NCI-H187 (cell line): ENCODE measurements at places on chromosomes 6 and 20.

DNA sequence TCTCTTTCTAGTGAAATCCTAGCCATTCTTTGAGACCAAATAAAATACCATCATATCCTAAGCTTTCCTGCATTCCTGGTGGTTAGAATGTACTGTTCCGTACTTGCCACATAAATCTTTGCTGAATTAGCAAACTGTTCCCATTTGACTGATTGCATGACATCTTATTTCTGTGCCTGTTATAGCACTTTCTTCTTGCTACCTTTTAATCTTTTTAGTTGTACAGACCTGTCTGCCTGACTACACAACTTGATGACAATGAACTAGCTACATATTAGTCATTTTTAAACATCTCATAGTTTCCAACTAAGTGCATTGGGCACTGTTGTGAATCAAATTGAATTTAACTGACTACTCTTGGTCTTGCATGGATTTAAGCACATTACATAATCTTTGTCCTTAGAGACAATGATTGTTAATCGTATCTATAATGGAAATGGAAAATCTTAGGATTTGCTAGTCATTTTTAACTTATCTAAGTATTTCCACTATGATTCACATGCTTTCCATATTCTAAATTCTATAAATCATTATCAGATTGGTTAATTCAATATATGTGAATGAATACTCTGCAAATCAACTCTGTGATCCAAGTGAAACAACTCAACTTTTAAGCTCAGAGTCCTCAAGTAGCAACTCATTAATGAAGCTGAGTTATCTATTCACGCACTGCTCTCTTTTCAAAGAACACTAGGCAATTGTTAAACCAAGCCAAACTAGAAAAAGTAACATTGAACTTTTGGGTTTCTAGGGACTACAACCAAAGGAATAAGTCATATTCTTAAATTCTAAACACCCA is 109.0 kb downstream of the TNFRSF21 start:
- DNase-seq = no peak

- DNase-seq = no peak
Observed at GRCh38 chr6:2855061-2855519, 13.4 kb upstream of the SERPINB1 start.

- no peak for DNase-seq
Observed at GRCh38 chr20:36872852-36873251, 3.1 kb upstream of the TLDC2 start.

GRCh38 chr6:45647341-45648261 is 269.9 kb upstream of the SUPT3H start:
- DNase-seq = no peak

- no peak for DNase-seq
Observed at GRCh38 chr20:40980106-40980827, 48.4 kb upstream of the TOP1 start.

GRCh38 chr6:84973606-84974005 is 209.2 kb upstream of the TBX18 start:
- no peak for DNase-seq

- DNase-seq = no peak
Observed at GRCh38 chr6:4169028-4169789, 33.8 kb upstream of the ECI2 start.

GRCh38 chr6:25490018-25490801 is 161.8 kb upstream of the SCGN start:
- DNase-seq = peak; percentile 62

GRCh38 chr6:132490478-132491204 is 22.3 kb downstream of the STX7 start:
- DNase-seq = no peak

GRCh38 chr6:164085091-164086075 is 670.9 kb downstream of the QKI start:
- DNase-seq = no peak

DNA sequence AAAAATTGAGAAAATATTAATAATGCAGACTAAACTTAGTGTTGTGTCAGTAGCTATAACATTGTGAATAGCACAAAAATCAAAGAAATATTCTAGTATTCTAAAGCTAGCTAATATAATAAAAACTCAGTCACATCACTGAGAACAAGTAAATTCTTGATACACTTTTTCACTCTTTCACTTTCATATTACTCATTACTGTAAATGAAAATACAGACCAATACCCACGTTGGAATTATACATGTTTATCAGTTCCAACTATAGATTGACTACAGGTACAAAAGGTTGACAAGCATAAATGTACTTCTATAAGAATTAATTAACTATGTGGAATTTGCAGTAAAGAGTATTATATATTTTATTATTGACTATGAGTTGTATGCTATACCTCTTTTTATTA is 1043.4 kb upstream of the FLRT3 start:
- DNase-seq = no peak

DNA sequence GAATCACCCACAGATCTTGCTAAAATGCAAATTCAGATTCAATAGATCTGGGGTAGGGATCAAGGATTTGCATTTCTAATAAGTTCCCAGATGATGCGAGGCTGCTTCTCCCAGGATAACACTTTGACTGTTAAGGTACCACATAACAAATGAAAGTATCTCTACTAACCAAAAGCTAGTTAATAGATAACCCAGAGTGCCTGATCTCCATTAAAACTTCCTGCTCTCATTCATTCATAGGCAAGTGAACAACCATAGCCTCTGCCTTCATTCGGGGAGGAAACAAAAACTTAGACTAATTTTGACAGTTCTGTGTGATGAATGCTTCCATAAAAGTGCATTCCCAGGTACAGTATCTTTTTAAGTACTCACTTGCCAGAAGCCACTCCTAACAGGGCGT is 265.6 kb upstream of the BTBD3 start:
- no peak for DNase-seq

DNA sequence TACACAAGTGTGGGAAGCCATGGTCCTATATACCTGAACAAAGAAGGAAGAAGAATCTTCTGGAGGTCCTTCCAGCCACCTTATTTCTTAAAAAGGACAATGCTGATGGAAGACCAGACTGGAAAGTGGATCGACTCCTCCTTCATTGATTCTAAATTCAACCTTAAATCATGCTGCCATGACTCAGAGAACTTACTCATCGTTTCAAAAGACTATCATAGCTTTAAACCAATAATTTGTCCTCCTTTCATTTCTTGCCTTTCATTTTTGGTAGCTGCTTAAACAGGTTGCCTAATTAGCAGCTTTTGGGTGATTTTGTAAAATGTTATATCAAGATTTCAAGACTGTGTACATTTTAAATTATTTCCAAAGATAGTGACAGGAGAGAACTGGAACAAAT is 60.8 kb downstream of the RTN4IP1 start:
- DNase-seq = no peak

GRCh38 chr20:62523473-62524203 is 47.8 kb upstream of the GATA5 start:
- no peak for DNase-seq

DNA sequence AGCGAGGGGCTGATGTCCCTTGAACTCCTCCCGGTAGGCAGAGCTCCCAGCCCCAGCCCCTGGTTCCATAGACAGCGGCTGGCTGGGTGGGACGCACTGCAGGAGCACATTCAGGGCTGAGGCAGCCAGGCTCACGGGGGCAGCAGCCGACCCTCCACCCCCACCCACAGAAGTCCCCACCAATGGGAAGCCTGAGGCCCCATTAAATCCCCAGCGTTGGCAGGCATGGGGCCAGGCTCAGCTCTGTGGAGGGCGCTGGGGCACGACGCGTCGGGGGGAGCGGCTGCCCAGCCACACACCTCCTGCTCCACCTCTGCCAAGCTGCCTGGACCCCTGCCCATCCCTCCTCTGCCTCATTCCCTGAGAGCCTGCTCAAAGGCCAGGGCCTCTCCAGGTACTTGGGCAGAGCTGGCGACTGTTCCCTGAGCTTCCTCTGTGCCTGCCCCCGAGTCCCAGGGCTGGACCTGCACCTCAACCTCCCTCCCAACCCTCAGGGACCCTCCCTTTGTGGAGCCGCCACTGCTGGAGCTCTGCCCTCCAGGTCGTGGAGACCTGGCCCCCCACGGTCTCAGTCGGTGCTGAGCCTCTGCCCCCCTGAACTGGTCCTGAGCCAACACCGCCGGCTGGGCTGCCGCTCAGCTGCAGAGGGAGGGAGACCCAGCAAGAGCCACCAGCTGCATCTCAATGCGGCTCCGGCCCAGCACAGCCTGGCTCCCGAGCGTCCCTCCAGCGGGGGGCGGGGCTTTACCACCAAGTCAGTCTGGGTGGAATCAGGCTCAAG is 9.1 kb downstream of the CHRNA4 start:
- DNase-seq = no peak

DNA sequence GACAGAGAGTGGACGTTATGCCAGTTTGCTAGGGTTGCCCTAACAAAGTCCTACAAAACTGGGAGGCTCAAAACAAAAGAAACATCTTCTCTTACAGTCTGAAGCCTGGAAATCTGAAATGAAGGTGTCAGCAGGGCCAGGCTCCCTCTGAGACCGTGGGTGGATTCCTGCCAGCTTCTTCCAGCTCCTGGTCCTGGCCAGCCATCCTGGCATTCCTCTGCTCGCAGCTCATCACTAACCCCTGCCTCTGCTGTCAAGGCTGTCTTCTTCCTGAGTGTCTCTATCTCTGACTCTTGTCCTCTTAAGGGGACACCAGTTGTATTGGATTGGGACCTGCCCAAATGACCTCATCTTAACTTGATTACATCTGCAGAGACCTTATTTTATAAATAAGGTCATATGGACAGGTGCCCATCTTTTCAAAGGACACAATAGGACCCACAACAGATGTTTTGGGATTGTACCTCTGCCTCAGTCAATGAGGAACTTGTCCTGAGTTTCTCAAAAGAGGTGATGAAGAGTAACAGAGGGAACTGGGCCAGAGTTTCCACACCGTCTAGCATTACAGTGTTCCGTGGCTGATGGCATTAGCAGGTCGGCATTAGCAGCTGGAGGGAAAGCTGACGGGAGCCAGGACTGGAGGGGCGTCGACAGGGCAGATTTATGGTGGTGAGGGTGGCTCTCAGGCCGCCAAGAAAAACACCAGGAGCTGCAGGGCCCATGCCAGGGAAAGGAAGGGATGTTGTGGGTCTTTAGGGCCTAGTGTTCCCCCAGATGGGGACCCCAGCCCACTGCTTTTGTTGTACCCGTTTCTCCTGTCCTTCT is 157.3 kb downstream of the TBXT start:
- DNase-seq = no peak

DNA sequence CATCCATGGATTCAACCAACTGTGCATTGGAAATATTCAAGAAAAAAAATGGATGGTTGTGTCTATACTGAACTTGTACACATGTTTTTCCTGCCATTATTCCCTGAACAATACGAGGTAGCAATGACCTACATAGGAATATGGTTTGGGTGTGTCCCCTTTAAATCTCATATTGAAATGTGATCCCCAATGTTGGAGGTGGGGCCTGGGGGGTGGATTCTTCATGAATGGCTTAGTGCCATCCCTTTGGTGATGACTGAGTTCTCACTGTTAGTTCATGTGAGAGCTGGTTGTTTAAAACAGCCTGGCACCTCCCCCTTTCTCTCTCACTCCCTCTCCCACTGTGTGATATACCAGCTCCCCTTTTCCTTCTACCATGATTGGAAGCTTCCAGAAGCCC is 139.8 kb upstream of the BACH2 start:
- DNase-seq = no peak

GRCh38 chr6:63802606-63803206 is 167.1 kb downstream of the PHF3 start:
- DNase-seq = no peak

- no peak for DNase-seq
Observed at GRCh38 chr20:34242879-34243278, 1.7 kb downstream of the ASIP start.

- DNase-seq = no peak
Observed at GRCh38 chr20:5474646-5475550, 158.1 kb upstream of the PROKR2 start.

GRCh38 chr6:16633961-16634360 is 127.3 kb downstream of the ATXN1 start:
- no peak for DNase-seq

DNA sequence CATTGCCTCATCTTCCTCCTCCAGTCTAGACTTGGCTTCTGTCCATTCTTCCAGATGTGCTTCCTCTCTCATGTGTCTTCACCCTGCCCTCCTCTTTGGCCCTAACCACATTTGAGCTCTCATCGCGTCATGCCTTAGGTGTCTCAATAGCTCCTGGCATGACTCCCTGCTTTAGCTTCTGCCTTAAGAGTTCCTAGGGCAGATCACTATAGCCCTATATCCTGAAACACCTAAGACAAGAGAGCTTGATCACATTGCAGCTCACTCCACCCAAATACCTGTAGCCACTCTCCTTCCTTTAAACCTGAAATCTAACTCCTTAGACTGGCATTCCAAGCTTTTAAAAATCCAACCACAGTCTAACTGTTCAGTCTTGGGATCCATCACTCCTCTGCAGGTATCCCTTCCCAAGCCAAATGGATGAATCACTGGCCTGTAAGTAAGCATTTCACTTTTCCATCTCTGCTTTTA is 69.0 kb upstream of the STXBP5 start:
- DNase-seq = no peak

GRCh38 chr6:37516920-37517405 is 17.3 kb upstream of the CCDC167 start:
- DNase-seq = no peak

DNA sequence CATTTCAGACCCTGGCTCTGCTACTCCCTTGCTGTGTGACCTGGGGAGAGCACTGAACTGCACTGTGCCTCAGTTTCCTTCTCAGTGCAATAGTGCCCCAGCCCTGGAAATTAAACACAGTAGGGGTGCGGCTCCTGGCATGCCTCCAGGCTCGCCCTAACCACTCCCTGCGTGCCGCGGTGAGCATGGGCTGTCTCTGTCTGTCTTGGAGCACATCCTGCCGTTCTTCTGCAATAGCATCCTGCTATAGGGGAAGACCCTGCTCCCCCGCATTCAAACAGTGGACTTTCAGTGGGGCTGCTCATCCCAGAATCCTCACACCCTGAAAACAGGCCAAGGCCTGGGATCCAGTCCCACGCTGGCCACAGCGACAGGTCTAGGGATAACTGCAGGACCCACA is 129.5 kb downstream of the FOXC1 start:
- DNase-seq = no peak

GRCh38 chr20:14113416-14113815 is 118.1 kb downstream of the MACROD2 start:
- no peak for DNase-seq

DNA sequence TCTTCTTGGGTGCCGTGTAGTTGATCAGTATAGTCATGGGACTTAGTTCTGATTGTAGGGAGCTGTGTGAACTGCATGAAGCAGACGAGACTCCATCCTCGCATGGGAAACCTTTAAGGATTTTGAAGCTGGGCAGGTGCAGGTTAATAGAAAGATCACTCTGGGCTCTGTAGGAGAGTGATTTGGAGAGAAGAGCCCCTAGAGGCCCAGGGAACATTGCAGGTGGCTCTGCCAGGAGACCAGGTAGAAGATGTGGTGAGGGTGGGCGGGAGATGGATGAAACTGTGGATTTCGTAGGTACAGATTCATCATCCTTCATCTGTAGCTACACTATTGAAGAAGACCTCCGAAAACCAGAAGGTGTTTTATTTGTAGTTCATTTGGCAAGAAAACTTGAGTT is 53.3 kb downstream of the UTRN start:
- DNase-seq = no peak

GRCh38 chr6:89495961-89496535 is 63.1 kb downstream of the ANKRD6 start:
- no peak for DNase-seq

GRCh38 chr6:2429460-2429859 is 184.1 kb upstream of the GMDS start:
- DNase-seq = no peak

GRCh38 chr6:4210629-4211419 is 75.4 kb upstream of the ECI2 start:
- DNase-seq = no peak
